ENCODE measurements at places on chromosomes 5 and 9.

GRCh38 chr9:113692256-113692655, 183.9 kb upstream of the ZNF618 start:
- no peak for DNase-seq

GRCh38 chr5:89421035-89421434, 538.1 kb upstream of the MEF2C start:
- DNase-seq, result peak; percentile 12

DNA sequence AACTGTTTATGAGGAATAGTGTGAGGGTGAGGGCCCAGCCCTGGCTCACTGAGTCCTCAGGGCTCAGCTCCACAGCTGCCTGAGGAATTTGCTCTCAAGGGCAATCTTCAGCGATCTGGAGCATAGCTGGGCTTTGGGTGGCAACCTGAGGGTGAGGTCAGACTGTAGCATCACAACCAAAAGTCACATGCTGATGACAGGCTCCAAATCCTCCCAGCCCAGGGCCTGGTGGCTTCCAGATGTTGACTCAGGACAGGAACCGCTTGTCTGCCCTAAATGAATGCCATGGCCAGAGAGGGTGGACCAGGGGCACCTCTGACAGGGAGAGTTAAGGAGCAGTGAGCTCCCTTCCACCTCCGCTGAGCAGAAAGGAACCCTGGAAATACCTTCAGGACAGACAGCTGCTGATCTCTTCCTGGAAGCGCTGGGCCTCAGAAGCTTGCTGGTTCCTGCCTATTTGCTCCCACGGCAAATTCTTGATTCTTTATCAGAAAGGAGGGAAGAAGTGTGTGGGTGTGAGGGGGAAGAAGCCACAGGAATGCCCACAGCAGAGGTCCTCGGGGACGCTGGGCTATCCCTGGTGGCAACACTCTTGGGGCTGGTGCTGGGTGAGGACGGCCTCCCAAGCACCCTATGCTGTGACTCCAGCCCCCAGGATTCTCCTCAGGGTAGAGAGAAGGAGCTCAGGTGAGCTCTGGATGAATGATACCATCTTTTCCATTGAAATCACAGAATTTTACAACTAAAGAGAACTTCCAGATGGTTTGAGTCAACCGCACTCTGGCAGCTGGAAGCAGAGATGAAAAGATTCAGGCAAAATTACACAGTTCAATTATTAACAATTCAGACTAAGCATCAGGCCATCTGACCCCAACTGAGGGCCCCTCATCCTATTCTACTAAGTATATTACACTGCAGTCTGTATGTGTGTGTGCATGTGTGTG, 13.8 kb upstream of the CTSL start:
- no peak for DNase-seq

DNA sequence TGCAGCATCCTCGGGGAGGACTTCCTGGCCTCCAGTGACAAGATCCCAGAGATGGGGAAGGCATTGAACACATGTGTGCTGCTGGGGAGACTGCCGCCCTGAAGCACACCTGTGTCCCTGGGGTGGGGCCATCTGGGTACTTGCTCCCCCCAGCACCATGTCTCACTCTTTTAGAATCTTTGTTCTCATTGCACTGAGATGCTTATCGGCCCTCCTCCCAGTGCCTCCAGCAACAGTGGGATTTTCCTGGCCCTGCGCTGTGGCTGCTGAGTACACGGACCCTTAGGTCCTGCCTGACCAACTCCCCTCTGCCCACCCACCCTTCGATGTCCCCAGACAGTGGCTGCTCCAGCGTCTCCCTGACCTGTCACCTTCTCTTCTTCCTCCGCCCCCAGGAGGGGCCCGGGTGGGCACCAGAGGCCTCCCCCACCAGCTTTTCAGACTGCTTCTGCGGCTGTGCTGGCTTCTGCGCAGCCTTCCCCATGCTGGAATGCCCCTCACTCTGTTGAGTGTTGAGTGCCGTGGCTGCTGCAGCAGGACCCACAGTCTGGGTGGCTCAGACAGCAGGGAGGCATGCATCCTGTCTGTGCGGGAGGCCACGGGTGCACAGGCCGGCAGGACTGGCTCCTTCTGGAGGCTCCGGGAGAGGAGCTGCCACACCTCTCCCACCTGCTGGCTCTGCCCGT, 145.9 kb upstream of the IRX2 start:
- no peak for DNase-seq

DNA sequence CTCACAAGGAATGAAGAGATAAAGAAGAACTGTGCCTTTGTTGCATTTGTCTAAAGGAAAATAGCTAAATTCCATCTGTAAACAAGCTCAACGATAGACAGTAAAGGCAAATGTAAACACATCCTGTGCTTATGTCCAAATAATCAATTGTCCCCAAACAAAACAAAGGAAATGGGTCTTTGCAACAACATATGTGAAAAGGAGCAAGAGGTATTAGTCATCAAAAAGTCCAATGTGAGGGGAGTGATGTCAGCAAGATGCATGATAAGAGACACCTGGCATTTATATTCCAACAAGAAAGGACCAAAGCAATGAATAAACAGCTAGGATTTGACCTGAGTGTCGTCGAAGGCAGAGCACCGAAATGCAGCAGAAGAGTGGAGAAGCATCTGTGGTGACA, 209.1 kb downstream of the ASTN2 start:
- no peak for DNase-seq

DNA sequence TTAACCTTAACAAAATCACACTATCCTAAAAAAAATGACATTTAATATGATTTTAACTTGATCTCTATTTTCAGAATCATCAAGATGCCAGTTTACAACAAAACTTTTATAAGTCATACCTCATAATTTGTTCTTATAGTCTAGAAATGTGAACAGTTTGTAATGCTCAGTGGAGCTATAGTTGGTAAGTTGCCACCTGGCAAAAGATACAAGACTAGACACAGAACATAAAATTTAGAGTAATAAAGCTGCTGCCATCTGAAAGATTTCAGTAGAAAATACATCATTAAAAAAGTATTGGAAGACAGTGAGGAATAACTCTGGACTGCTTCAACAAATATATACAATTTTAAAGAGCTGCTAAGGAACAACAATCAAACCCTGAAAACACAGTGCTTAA, 233.8 kb downstream of the GABRG2 start:
- DNase-seq, result no peak

GRCh38 chr5:75053304-75054133, 1.2 kb upstream of the GCNT4 start:
- peak; percentile 31 for DNase-seq

DNA sequence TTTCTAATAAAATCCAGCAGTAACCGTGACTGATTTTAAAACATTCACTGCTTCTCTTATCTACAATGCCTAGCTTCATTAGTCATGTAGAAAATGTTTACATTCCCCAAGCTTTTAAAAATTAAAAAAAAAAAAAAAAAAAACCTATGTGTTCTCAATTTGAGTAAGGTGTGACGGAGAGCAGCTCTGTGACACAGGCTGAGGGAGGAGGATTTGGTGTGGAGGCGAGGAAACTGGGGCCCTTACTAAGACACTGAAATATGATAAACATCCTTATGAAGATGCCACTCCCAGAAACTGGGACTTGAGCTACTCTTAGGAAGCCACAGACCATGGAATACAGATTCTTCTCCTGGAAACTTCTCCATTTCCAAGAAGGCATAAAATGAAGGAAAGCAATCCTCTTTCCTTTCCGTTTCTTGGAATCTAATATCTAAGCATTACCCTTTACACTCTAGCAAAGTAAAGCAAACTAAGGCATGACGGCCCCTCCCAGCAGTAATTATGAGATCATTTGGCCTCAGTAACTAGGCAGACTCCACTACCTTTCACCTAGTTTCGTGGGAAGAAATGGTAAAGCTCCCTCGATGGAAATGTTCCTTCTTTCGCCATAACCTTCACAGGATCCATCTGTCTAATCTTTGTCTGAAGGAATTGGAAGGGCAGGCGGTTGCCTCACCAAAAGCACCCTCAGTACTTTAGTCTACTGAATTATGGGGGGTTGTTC, 23.5 kb downstream of the GRAMD2B start:
- DNase-seq, result peak; percentile 44

GRCh38 chr9:78697618-78698017, 400.7 kb downstream of the PSAT1 start:
- DNase-seq, result no peak

- no peak for DNase-seq
Measured at GRCh38 chr9:75168270-75169178, 80.2 kb downstream of the OSTF1 start.

DNA sequence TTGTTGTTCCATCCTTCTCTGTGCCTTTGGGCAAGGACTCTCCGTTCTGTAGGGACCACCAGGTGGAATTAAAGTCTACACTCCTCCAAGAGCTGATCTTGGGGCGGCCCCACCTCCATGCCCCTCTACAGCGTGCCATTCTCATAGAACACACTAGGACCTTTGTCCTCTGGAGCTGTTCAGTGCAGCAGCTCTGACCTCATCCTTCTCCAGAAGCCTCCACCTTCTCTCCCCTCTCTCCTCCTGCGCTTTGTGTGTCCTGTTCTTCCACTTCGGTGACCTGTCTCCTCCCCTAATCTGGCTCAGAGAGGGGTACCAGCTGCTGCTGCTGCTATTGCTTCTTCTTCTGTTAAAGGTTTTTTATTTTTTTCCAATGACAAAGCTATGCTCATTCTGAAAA, 1.8 kb upstream of the MACROH2A1 start:
- DNase-seq, result no peak

DNA sequence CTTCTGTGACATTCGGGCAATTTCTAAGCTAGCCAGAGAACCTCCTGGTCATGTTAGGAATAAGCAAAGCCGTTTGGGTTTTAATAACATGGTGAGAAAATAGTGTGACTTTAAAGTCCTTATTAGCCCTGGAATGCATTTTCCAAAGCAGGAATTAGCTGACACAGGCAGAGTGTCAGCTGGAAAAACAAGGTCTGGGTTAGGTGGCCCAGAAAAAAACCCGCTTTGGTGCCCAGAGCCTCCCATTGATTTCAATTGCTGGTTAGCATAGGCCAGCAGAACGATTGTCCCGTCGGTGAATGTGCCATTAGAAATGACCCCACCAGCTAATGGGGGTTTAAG, 62.1 kb upstream of the CPEB4 start:
- DNase-seq, result no peak

DNA sequence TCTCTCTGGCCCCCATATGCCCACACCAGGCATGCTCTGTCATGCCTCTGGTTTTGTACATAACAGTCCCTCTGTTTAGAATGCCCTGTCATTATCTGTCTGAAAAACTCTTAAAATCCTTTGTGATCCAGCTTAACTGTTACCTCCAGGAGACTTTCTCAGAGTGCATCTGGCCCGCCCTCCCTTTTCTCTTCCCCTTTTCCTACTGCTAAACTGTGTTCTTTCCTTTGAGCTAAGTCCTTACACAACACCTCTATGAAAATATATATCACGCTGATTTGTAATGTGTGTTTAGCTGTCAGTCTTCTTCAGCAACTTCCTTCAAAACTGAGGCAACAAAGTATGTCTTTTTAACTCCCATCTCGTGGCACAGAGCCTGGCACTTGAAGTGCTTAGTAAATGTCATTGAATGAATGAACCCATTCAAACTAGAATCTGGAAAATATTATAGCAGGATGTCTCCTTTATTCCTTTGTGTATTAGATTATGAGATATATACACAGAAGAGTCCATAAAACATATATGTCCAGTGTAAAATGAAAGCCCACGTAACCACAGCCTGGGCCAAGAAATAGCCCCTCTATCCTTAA, 166.2 kb upstream of the KLF9 start:
- DNase-seq, result no peak

DNA sequence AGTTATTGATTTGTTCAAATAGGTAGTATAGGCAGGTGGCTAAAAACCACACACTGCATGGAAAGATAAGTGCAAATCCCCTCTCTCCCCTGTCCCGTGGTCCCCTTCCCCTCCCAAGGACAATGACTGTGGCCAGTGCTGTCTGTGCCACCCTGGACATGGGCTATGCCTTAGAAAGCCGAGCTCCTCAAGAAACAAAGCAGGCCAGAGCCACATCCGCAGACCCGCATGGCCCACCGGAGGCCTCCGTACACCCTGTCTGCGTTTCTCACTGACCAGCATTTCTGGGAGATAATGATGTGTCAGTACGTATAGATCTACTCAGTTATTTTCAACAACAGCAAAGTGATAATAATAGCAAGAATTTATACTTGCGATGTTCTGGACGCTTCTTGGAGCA, 16.3 kb downstream of the TSPAN17 start:
- no peak for DNase-seq

DNA sequence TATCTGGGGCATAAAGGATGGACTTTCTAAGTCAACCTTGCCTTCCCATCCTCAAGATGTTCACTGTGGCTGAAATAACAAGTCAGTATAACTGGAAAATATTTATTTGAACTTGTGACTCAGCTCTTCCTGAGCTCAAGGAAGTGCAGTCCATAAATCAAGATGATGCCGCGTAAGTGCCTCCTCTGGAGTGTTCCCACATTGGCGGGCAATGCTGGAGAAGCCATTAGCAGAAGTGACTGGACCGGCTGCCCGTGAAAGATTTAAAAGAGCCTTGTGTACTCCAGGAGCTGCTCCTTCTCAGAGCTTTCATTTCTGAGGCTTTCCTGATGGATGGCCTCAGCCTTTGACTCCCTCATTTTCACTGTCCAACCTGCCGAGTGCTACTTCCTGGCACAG, 17.4 kb downstream of the TMOD1 start:
- DNase-seq, result no peak

- DNase-seq, result no peak
Measured at GRCh38 chr9:124353811-124354274, 61.4 kb downstream of the PSMB7 start.

GRCh38 chr5:142749321-142749720, 20.9 kb upstream of the ARHGAP26 start:
- DNase-seq, result no peak

- DNase-seq, result no peak
Measured at GRCh38 chr5:9864791-9865190, 234.6 kb upstream of the TAS2R1 start.

DNA sequence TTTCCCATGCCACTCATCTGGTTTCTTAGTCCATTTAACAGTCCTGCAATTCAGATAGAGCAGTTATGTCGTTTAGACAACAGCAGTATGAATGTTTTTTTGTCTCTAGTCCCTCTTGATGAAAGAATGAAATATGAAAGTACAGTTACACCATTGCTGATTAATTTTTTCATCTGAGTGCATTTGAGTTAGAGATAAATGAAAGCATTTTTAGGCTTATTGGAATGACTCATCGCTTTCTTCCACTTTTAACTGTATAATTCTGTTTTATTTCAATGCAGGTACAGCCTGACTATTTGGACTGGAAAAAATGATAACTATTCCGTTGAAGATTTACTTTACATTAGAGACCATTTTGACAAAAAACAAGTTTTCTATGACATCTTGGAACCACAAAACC, 28.7 kb downstream of the ANKRD34B start:
- no peak for DNase-seq

DNA sequence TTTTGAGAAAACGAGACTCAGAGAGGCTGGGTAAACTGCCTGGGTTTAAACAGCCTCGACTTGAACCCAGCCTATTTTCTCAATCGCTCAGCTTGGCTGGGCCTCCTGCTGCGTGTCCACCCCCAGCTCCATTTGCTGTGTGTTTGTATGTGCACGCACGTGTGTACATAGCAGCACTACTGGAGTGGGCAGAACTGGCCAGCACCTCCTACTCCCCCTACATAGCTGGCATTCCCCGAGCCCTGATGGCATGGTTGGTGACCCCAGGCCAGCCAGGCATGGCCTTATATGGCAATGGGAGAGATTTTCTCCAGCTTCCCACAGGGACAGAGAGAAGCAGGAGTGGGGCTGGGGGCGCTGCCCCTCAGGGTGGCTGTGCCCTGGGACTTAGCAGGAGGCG, 4.1 kb downstream of the AIF1L start:
- no peak for DNase-seq
